ENCODE measurements at places on chromosomes 4 and X.

- no peak for DNase-seq
Observed at GRCh38 chr4:186915816-186916215, 192.2 kb upstream of the FAT1 start.

GRCh38 chr4:41944089-41944488 is 8.9 kb downstream of the TMEM33 start:
- no peak for DNase-seq

DNA sequence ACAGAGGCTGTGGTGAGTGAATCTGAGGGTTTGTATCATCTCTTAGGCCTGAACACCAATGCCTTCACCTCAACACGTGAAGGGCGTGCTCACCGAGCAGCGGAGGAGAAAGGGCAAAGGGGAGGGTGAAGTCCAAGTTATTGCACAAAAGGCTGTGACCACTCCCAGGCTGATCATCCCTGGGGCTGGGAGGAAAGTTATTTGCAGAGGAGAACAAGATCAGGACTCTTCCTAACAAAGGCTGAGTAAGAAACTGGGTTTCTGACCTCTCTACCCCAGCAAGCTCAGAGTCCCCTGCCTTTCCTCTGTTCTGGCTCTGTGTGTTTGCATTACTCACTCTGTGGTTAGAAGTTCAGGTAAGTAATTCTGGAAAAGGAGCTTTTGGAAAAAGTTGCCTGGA is 366.3 kb upstream of the CXorf51A start:
- DNase-seq: no peak

DNA sequence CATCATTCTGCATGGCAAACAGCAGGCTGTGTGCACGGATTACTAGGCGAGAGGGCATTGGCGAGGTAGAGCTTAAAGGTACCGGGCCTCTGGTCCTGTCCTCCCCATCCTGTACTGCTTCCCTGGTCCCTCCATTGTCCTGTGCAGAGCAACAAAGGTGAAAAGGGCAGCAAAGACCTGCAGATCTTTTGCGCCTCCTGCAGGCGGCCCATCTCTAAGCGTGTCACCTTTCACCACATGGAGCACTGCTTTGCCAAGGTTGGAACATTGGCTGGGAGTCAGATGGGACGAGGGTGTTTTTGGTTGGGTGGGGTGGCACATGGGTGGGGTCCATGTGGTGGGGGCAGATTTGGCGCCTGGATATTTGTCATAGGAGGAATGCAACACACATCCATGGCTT is 64.7 kb upstream of the UXT start:
- no peak for DNase-seq

- no peak for DNase-seq
Observed at GRCh38 chrX:53308836-53309235, 27.5 kb upstream of the IQSEC2 start.

DNA sequence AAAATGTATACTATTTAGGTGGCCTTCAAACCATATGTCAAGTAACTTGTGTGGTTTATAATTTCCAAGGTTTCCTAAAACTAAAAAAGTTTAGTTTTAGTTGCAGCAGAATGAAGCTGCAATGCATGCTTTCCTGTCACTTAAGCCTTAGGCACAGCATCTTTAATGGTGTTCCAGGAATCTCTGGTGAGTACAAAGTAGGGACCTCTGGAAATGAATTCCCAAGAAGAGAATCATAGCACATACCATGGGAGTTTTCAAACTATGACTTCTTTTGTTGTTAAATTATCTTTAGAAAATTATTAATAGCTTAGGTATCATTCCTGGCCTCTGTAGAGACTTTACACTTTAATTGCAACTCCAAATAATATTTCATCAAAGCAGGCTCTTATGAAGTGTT is 1005.9 kb upstream of the PABPC4L start:
- DNase-seq: no peak
